ENCODE measurements at places on chromosomes 13 and 19.

DNA sequence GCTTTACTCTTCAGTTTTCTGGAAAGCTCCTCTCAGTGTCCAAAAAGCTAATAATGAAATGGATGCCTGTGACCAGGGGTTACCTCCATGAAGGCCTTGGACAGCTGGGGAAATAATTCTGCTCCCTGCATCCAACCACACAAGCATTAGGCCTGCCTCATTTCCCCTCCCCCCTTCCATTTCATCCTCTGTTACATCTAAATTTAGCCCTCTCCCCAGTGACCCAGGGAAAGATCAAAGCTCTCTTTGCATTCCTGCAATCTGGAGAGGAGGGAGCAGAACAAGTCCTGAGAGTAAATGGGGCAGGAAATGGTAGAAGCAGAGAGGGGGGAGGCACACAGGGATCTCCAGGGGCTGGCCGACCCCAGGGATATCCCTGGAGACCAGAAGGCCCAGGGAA lies 452.7 kb downstream of the TSHZ3 start:
- no peak for DNase-seq

DNA sequence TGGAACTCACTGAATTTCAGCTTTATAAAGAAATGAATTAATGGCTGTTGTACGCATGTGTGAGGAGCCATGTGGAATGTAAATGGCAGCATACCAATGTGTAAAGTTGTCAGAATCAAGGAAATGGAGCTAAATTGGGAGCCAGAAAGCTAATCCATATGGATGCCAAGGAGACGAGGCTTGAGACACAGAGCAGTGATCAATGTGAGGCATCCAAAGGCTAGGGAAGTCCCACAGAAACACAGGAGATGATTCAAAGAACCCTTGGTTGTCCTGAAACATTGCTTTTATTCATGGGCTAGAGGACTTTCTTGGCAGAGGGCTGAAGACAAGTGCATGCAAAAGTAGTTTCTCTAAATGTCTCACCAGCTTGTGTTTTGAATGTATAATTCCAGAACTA lies 556.5 kb upstream of the GPC6 start:
- DNase-seq: no peak

DNA sequence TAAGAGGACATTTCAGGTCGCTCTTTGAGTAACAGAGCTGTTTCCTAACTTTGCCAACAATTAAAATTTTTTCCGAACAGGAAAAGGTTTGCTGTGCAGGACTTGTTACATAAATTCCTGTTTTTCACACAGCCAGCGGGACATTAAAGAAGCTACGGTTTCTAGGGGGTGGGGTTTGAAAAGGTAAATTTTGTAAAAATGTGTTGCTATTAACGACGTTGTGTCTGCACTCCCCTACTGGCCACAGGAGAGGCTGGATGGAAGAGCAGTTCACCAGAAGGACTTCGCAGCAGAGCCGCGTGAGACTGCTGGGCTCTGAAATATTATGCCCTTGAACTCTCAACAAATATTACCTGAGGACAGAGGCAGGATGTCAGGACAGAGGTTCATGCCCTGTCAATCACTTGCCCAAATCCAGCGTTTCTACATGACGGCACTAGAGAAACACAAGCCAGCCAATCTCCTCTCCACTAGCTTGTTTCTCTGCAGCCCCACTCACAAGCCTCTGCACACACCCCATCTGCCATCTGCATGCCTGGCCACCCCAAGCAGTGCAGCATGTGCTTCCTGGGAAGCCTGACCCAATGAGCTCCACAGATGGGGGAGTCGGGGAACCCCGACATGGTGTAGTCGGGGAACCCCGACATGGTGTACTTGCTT lies 102.0 kb downstream of the FOXO1 start:
- no peak for DNase-seq

- DNase-seq: no peak
Observed at GRCh38 chr13:44317752-44318151, 55.9 kb upstream of the SERP2 start.

GRCh38 chr13:112174476-112175110 lies 107.6 kb downstream of the SOX1 start:
- no peak for DNase-seq

- DNase-seq: no peak
Observed at GRCh38 chr19:455851-456546, 4.8 kb downstream of the SHC2 start.

DNA sequence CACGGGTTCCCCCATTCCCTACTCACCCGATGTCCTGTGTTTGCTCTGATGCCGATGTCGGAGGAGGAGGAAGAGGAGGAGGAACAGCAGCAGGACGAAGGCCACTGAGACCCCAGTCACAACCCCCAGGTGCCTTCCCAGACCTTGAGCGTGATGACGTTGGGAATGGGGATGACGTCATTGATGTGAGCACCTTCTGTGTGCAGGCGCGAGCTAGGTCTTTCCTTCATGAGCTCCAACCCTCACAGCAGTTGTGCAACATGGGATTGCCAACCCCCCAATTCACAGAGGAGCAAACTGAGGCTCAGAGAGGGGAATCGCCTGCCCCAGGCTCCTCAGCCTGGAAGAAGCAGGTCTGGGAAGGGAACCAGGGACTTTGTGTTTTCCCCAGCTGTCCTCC lies 4.2 kb downstream of the LILRB5 start:
- DNase-seq: no peak

- no peak for DNase-seq
Observed at GRCh38 chr13:36347531-36348210, 1.5 kb upstream of the SPART start.

DNA sequence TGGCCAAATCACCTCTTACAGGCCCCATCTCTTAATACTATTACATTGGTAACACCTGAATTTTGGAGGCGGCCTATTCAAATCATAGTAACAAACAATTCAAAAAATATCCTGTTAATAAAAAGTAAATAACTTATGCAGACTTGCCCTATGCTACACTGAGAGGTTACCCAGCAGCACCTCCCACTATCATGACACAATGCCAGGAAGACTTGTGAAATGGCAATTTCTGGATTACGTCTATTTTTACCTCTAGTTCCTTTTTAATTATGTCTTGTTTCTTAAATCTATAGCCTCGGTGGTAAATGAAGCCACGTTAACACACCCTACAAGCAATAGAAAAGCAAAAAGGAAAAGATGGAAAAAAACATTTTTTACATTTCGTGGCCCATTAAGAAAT lies 6.2 kb upstream of the DZIP1 start:
- no peak for DNase-seq

- no peak for DNase-seq
Observed at GRCh38 chr13:75478659-75479058, 3.3 kb downstream of the TBC1D4 start.

DNA sequence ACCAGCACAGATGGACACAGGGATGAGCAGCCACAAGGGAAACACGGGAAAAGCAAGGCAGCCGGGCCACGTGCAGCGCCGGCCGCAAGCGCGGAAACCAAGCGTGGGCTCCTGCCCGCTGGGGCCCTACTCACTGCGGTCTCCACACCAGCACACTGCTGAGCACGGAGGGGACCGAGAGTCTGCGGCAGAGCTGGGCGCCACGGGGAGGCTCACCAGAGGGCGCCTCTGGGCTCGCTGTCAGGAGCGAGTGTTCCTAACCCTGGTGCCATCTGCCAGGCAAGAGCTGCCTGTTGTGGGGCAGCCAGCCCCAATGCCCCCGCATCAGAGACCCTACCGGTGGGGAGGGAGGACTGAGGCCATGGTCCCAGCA lies 26.5 kb downstream of the MPND start:
- DNase-seq: no peak

DNA sequence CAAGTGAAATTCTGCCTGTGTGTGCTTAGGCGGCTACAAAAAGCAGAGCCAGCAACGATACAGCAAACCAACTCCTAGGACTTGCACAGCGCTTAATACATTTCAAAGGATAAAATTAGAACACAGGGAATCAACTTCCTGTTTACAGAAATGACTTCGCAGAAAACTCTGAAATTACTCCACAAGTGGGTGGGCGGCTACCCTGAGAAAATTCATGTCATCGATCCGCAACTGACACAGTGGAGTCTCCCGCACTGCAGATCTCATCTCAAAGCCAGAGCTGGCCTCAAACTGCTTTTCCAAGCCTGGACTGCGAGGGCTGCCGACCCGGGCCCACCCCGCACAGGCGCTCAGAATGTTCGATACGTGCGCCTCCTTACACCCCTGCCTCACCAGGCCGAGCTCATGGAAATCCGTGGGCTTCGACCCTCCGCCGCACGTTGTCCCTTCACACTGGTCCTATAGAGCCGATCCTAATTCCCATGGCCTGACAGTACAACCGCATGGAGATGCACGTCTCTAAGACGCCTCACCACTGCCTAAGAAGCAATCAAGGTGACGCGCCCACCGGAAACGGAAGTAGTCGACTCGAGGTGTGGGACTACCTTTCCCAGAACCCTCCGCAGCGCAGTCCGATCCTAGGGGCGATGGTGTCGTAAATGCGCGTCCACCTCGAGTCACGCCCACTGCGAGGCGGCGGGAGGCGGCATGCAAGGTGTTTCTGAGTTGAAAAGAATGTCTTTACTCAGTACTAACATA lies at the start of gene ZNF229:
Gene ZNF229, minus strand, starts transcription at position 557 of the 759 bp plus-strand sequence. CDS start 5,625 bp downstream, outside the sequence.
- DNase-seq: peak; percentile 72

DNA sequence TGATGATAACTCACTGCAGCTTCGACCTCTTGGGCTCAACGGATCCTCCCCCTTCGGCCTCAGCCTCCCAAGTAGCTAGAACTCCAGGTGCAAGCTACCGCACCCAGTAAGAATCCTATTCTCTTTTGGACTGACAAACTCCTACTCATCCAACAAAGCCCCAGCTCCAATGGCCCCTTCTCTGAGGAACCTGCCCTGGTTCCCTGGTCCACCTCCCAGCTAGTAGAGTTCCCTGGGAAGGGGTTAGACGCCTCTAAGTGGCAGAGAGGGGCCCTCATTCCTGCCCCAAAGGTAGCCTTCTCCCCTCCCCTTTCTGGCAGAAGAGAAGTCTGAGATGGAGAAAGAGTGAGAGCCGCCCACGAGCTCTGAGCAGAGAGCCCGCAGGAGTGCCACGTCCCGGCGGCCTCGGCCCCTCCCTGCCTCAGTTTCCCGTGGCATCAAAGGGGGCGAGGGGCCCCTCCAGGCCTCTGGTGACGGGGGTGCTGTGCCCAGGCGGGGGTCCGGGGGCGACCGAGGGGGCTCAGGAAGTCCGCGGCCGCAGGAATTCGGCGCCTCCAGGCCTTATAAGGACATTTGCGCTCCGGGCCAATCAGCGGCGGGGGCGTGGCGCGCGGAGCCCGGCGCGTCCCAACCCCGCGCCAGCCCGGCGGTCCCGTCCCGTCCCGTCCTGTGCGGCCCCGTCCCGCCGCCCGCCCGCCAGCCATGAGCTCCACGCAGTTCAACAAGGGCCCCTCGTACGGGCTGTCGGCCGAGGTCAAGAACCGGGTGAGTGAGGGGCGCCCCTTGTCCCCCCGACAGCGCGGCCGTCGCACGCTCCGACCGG lies at the start of gene CNN2:
Gene CNN2, plus strand, starts transcription at position 649 of the 823 bp plus-strand sequence. Its CDS starts 54 bp downstream, at position 703.
- DNase-seq: no peak

- no peak for DNase-seq
Observed at GRCh38 chr19:8611391-8611876, 919 bp upstream of the ADAMTS10 start.

DNA sequence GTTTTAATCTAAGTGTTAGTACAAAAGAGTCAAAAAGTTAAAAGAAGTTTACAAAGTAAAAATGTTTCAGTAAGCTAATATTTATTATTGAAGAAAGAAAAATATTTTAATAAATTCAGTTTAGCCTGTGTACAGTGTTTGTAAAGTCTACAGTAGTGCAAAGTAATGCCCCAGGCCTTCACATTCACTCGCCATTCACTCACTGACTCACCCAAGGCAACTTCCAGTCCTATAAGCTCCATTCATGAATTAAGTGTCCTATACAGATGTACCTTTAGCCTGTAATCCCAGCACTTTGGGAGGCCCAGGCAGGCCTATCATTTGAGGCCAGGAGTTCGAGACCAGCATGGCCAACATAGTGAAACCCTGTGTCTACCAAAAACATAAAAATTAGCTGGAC lies 24.1 kb upstream of the AKAP11 start:
- no peak for DNase-seq

DNA sequence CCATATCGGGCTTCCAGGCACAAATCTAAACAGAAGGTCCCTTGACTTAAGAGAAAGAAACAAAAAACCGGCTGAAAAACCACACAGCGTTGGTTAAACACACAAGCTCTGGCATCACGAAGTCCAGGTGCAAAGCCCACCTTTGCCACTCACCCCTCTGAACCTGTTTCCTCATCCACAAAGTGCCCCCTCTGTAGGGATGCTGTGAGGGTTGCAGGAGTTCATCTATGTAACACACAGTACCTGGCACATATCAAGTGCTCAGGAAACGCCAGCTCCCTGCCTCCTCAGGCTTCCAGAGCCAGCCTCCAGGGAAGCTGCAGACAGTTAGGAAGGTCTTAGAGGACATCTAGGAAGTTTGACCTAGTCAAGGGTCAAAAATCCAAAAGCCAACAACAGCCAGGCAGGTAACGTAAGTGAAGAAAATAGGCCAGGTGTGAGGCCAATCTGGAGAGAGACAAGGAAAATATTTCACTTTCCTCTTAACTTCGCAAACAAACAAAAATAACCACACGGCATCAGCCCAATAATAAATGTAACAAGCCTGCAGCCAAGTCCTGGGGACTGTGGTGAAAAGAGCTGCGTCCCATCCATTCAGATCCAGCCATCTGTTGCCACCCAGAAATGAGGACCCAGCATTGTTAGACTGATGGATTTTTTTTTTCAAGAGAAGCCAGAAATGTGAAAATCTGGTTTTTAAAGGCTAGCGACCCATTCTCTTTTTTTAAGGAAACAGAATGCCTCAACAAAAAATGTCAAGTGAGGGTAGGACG lies 10.0 kb downstream of the KDELR1 start:
- DNase-seq: no peak

All from SW 1271 (cell line).